ENCODE measurements at places on chromosomes 6 and 20. TPM values are rescaled to one million over a fixed set of nuclear protein-coding genes. Genes with fewer than 3 reads are reported as not detected.
A peak's percentile ranks its signal among the peaks of the same experiment; 100 is the strongest.

- DNase-seq: no peak
Observed at GRCh38 chr20:2909953-2910352, 36.7 kb downstream of the PTPRA start.

DNA sequence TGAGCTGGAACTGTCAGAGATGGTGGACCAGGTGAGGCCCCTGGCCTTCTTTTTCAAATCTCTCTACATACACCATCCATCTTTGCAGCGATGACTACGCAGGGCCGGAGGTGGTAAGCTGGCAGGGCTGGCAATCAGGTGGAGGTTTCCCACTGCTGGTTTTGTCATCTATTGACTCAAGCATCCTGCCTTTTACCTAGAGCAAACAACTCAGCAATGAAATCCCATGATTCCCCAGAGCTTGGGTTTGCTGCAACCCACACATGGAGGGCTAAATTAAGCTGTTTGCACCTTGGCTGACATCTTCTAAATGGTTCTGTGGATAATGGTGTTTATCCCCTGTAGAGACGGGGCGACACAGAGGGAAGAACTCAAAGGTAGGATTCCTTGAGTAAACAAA is 170.2 kb downstream of the SCP2D1 start:
- no peak for DNase-seq

GRCh38 chr6:56570413-56571359 is 72.0 kb downstream of the DST start:
- peak; percentile 12 for DNase-seq

DNA sequence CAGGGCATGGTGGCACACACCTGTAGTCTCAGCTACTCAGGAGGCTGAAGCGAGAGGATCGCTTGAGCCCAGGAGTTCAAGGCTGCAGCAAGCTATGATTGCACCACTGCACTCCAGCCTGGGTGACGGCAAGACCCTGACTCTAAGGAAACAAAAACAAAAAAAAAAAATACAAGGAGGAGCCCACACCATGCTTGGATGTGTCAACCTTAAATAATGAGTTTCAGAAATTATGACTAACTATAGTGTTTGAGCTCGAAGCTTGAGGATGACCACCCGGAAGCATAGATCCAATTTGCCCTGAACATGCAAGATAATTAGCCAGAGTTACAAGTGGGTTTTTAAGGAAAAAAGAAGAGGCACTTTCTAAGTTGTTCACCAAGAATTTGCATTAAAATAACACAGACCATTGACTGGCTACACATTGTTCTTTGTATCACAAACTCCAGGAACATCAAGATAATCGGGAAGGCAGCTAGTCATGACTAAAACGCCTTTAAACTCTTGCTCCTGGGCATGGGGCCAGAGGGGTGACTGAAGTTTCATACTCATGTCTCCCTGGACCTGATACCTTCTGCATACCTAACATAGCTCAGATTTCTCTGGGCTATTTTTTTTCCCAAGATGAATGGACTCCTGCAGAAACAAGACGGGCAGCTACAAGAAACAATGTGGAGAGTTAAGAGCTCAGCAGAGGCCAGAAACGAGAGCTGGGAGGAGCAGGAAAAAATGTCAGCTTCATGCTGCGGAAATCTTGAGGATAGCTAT is 289.6 kb downstream of the PREX1 start:
- DNase-seq: no peak

DNA sequence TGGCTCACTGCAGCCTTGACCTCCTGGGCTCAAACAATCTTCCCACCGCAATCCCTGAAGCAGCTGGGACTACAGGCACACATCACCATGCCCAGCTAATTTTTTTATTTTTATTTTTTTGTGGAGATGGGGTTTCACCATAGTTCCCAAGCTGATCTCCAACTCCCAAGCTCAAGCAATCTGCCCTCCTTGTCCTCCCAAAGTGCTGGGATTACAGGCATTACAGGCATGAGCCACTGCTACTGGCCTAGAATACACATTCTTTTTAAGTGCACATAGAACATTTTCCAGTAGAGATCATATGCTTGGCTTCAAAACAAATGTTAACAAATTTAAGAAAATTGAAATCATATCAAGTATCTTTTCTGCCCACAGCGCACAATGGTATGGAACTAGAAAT is 176.8 kb upstream of the MARCKS start:
- no peak for DNase-seq

DNA sequence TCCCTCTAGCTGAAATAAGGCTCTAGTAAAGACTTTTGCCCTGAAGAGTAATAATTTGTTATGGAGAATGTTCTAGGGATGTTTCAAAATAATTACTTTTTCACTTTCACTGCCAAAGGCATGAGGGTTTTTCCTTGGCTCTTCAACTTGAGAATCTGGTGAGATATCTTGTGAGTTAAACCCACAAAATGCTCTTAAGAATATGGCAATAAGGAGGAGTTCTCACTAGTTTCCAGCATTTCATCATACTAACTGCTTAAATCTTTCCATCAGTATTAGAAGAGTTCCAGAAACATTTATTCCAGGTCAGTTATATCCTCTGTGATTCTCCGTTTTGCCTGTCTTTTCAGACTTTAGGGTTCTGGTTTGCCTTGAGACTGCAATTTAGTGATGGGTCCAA is 785.6 kb upstream of the GJE1 start:
- DNase-seq: no peak

DNA sequence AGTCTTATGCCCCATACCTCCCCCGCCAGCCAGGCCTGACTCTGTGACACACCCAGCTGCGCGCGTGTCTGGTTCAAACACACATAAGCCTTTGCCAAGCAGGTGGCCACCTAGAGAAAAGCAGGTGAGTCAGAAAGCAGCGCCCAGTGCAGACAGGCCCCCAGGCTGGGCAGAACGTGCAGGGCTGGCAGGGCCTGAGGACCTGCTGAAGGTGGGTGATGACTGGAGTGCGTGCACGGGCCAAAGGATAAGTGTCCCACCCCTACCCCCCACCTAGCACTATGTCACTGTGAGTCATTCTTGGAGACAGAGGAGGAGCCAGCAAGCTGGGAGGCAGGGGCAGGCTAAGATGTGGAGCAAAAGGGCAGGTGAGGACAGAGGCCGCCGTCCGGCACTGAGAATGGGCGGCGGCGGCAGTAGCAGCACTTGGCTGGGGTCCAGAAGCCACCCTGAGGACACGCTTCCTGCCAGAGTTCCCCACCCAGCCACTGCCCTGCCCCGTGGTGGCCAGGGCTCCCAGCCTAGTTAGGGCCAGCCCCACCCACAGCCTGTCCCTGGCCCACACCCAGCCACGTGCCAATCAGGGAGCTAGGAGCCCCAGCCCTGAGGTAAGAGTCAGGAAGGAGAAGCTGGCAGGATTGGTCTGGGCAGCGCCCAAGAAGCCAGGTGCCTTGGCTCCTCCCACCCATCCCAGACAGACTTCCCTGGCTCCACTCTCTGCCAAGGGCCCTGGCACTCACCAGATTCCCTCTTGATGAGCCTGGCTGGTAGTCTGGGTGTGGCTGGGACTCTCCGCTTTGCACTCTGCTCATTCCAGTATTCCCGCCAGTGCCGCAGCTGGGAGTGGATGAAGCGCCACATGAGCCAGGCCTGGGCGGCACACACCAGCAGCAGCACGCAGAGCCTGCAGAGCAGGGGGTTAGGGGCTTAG is 72.7 kb downstream of the TRAM2 start:
- no peak for DNase-seq

- no peak for DNase-seq
Observed at GRCh38 chr6:155493694-155494143, 38.1 kb upstream of the NOX3 start.

DNA sequence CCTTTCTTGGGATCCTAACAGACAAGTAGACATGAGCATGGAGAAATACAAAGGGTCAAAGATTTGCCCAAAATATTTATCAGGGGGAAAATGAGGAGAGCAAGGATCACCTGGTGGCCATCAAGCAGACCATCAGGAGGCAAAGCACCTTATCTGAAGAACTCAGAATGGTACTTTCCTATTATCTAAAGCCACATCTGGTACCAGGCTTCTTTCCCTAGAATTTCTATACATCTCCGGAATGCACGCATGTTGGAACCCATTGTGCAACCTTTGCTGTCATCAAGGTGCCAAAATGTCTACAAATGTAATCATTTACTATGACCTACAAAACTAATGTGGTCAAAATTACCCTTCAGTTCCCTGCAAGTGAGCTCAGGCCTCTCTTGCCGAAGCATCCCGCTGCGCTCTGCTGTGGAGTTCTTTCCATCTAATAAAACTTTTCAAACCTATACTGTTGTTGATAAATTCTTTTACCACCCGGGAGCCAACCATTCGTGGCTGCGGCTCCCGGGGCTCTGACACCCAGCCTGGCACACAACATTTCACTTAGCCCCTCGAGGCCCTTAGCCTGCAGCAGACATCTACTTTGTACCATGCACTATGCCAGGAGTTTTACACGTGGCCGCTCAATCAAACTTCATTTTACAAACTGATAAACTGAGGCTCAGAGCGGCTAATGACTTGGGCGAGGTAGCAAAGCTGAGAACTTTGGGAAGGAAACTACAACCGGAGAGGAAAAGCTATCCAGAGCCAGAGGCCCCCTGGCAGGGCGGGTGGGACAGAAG is 3.8 kb upstream of the CPXM1 start:
- no peak for DNase-seq

DNA sequence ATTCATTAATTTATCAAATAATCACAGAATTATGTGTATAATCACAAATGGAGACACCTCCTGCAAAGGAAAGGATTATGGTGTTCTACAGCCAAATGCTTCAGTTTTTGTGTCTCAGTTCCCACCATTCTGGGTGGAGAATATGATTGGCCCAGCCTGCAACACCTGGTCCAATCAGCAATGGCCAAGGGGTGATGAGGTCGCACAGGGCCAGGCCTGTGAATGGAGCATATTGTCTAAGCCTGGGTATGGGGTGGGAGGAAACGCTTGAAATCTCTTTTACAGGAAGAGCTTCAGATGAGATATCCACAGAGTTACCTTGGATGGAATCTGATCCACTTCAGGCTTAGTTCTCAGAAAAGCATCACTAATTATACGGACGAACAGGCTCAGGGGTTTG is 271.6 kb downstream of the DHX35 start:
- no peak for DNase-seq

GRCh38 chr6:166952567-166953486 is 3.5 kb downstream of the RNASET2 start:
- peak; percentile 44 for DNase-seq

- DNase-seq: no peak
Observed at GRCh38 chr6:41625442-41625841, 12.8 kb upstream of the MDFI start.

DNA sequence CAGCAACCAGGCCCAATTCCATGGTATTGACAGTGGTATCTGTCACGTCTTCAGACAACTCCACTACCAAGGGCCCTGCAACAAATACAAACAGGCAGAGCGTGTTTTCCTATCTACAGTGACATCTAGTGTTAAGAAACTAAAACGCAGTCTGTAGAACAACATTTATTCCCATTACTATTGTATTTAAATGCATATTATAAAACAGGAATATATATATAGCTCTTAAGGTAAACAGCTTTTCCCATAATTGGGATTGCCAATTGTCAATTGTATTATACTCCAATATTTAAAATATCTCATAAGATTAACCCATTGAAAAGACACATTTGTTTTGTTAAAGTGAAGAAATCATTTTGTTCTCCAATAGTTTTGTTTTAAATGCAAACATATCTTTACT is 97.2 kb downstream of the KIF16B start:
- peak; percentile 13 for DNase-seq

DNA sequence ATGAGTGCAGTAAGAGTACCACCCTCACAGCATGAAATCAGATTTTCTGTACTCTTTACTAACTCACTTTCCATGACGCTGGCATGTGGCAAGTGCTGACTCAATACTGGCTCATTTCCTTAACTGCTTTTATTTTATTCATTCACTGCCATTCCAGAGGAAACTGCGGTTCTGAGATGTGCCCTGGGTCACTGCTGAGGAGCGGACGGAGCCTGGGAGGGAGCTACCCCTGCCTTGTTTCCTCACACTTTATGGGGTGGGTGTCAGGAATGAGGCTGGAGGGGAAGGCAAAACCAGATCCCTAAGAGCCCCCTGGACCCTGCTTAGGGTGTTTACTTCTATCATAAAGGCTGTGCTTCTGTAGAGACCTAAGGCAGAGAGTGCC is 14.4 kb downstream of the NT5E start:
- peak; percentile 23 for DNase-seq

The ETV7 gene
- total RNA-seq: 13.4 TPM

The DEFB110 gene
- total RNA-seq: not detected

The FOXA2 gene
- not detected for total RNA-seq

The POU5F1 gene
- 0.20 TPM for total RNA-seq

Data from activated CD4-positive, alpha-beta T cell treated with anti-CD3 and anti-CD28 coated beads, Interleukin-2, amount 10 ng/mL, durations not matched to agents 7 days and 5 days (primary cell).